ENCODE measurements at places on chromosomes 5 and 9.

DNA sequence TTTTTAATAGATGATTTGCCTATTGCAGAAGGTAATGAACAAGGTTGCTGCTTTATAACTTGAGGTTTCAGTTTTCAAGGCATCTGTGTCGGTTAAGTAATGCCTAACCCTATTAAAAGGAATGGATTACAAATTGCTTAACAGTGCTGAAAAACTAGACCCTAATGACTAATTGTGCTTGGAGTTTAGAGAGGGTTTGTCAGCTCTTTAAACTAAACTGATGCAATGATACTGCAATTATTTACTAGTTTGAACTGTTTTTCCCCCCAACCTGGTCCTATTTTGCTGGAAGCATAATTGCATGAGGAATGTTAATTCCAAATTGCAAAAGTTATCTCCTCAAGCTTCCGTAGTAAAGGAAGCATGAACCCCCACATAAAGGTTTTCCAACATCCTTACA, 39.3 kb upstream of the TLX3 start:
- no peak for DNase-seq

DNA sequence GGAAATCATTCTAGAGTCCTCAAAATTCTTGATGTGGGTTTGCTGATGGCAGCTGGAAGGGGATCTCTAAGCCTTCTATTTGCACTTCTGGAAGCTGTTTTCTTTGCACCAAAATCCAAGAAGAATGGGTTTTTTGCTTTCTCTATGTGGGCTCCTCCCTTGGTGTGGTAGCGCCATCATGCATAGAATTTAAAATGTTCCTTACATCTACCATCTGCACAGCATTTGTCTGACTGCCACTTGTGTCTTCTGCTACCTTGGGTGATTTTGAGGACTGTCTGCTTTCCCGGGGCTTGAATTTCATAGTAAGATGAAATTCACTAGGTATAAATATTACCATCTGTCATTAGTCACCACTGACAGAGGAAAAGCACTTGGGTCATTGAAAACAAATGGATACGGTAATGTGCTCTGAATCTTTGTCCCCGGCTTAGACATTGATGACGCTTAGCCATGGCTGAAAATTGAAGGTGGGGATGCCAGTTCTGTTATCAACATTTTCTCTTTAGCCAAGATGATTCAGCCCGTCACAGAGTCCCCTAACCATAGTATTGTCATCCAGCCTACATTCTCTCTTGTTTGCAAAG, 30.0 kb downstream of the SNX30 start:
- no peak for DNase-seq

DNA sequence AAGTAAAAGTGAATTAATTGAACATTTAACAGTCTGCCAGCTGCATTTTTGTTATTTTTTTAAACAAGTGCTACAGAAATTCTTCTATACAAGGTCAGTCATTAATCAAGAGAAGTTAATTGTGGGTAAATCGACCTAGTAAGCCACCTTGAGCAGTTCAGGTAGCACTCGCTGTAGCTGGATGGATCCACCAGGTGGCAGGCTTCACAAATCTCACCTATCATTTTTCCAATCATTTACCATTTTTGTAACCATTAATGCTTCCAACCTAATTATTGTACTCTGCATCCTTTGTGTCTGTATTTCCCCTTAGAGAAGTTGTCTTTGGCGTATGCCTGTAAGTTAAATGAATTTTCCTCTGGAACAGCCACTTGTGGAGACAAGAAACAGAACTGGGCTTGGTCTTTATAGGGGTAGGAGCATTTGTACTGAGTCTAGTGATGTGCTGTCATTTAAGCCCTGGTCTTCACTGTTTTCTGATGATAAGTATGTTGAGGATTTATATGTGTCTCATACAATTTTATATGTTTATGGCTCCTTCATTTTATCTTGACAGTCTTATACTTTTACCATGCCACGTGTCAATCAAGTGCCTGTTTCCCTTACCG, 39.5 kb downstream of the CD180 start:
- peak; percentile 62 for DNase-seq

- no peak for DNase-seq
These were observed 6.4 kb downstream of the SLC22A5 start for GRCh38 chr5:132375957-132376356.

- no peak for DNase-seq
These were observed 203.6 kb downstream of the SPATA31D1 start for GRCh38 chr9:82192211-82192610.

DNA sequence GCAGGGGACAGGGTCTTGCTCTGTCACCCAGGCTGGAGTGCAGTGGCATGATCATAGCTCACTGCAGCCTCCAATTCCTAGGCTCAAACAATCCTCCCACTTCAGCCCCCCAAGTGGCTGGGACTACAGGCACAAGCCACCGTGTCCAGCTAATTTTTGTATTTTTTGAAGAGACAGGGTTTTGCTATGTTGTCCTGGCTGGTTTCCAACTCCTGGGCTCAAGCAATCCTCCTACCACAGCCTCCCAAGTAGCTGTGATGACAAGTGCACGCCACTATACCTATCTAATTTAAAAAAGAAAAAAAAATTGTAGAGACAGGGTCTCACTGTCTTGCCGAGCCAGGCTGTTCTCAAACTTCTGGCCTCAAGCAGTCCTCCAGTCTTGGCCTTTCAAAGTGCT, 31.6 kb upstream of the LECT2 start:
- no peak for DNase-seq

- DNase-seq, result no peak
These were observed 213.4 kb upstream of the ADAMTSL1 start for GRCh38 chr9:18260521-18260920.
